ENCODE measurements at places on chromosomes 6 and 20.

DNA sequence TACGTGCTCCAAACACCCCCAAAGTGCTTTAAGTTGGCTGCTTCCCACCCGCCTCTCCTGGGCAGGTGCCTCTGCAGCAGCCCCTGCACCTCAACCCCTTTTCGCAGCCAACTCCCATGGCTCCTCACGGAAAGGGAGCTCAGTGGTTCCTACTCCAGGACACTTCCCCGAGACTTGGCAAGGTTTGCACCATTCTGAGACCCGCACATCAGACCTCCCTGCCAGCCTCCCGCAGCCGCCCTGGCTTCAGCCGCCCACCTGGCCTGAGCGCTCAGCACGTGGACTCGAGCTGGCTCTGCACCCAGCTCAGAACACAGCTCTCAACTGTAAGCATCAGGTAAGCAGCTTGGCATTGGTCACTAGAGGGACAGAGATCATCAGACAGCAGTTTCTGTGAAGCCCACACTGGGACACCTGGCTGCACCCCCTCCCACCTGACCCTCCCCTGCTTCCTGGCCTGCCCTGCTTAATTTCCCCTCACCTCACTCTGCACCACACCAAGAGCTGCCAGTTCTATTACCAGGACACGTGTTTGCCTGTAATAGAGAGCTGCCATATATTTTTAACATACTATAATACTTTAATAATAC is 28.5 kb downstream of the GMDS start:
- DNase-seq: no peak

DNA sequence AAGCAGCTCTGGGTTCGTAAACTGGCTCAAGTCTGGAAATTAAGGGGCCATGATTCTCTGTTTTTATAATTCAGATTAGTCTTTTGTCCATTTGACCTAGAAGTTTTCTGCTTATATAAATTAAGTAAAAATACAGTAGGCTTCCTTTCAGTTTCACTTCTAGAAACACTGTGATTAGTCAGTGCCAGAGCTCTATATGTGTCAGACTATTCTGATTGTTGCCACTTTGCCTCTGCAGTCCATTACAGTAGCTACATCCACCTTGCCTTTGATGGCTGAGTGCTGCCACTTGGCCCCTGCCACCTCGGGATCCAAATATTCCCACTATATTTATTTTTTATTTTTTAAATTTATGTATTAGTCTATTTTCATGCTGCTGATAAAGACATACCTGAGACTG is 7.9 kb downstream of the ZC2HC1B start:
- peak; percentile 7 for DNase-seq

- no peak for DNase-seq
These were observed 14.7 kb downstream of the PABPC1L start for GRCh38 chr20:44924541-44924940.

- DNase-seq: no peak
These were observed 5.8 kb upstream of the GPR31 start for GRCh38 chr6:167163476-167164011.

DNA sequence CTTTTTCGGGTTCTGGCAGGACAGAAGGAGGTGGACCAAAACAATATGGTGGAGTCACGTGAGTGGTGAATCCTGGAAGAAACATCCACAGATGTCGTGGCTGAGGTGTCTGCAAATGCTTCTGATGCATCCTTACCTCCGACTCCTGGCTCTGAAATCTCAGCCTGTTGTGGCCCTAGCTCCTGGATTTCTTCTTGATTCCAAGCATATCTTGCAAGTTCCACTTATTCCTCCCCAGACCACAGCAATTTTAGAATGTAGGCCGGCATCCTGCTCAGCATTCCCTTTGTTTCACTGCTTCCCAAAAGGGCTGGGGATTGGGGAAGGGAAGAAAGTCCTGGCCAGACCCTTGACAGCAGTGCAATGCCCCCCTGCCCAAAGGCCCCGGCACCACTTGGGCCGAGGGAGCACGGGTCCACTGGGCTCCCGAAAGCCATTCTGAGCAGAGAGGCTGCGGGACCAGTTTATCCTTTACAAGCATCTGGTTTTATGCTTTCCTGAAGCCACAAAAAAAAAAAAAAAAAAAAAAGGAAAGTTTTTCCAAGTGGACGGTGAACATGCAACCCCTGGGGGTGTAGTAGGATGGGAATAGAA is 200.9 kb upstream of the RNF24 start:
- no peak for DNase-seq

DNA sequence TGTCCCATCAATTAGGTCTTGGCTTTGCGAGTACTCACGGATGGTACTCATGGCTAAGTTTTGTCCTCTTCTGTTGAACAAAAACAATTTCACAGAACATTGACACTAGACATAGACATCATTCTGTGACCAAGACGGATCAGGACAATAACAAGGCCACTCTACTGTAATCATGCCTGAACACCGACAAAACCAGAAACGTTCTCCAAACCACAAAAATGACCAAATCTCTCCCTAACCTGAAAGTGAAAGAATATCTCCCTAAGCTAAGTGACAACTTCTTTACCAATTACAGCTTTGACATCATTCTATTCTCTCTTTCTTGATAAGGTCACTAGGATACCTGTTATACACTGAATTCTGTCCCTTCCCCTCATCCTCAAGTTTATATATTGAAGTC is 40.0 kb upstream of the SLC2A12 start:
- DNase-seq: no peak

- DNase-seq: no peak
These were observed 123.0 kb downstream of the CD83 start for GRCh38 chr6:14240411-14241166.

DNA sequence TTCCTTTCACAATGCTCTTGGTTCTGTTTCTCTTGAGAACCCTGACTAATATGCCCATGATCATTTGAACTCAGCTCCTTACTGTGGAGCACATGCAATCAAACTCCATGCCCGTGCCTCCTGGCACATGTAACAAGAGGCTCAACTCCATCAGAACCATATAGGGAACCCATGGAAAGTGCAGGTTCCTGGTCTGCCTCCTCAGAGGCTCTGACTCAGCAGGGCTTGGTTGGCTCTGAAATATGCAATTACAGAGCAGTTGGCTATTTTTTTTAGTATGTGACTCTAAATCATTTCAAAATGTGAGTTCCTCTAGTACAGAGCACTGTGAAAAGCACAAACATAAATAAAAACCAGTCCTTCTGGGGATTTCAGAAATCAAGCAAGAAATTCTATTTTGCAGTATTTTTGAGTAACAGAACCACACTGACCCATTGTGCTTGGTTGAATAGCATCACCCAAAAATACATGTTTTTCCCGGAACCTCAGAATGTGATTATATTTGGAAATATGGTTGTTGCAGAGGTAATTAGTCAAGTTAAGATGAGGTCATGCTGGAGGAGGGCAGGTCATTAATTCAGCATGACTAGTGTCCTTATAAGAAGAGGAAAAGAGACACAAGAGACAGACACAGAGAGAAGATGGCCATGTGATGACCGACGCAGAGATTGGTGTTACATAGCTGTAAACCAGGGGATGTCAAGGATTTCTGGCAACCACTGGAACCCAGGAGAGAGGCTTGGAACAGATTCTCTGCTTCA is 13.2 kb upstream of the MAP3K4 start:
- no peak for DNase-seq

DNA sequence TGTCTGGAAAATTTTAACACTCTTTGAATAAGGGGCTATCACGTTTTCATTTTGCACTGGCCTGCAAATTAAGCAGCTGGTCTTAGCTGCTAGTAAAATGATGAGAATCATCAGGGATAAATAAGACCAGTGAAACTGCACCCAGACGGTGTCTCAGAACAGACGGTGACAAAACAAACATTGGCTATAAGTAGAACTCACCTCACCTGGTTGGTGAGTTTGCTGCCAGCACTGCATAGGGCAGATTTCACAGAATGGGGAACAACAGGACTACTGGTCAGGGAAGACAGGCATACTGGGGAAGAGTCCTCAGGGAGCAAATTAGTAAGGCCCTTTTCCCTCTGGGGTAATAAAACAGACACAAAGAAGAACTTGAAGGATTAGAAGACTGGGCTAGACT is 175.9 kb upstream of the CITED2 start:
- no peak for DNase-seq

GRCh38 chr6:112086744-112087135 is 542 bp downstream of the TUBE1 start:
- no peak for DNase-seq

DNA sequence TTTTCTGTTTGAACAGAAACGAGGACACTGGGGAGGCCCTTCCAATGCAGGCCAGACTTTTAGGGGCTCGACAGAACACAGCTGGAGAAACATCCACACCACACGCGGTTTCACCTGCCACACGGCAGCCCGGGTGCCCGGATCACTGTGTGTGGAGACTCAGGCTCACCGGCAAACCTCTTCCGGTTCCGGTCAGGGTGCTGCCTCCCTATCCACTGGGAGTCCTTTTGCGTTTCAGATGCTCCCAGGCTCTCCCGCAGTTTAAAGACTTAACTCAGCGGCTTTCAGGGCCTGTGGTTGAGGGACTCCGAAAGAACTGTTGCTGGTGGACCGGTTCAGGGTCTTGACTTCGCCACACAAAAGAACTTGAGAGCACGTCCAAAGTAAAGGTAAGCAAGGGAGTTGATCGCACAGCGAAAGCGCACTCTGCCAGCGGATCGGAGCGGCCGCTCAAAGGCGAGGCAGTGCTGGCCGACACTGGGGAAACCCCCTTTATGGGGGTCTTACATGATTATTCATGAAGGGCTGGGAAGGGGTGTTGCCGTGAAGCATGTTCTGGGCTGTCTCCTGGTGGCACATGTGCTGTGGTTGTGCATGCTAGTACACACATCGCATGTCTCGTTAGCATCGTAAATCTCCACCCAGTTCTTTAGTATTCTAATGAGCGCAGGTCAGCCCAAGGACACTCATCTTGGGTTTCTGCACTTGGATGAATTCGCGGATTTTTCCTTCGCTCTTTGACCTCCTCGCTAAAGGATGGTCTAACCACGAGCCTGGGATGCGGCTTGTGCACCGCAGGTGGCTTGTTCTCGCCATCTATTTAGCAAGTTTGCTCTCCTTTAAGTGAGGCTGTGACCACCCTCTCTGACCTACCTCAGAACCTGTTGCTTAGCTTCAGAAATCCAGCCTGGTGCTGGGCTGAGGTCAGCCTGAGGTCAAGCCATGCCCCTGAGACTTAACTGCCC is 180.3 kb downstream of the CDH26 start:
- DNase-seq: peak; percentile 47

DNA sequence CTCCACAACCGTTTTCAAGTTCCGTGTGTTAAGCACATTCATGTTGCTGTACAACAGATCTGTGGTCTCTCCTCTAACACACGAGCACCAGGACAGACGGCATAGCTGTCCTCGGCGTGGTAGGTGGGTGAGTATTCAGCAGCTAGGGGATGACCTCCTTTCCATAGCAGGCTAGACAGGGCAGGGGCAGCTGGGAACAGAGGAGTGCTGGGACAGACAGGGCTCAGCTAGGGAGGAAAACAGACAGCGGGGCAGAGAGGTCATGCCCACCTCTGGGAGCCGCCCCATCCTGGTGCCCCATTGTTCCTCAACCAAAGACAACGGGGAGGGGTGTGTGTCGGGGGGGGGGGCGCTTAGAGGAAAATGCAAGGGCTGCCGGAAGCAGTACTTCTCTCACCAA is 271.5 kb upstream of the FOXQ1 start:
- no peak for DNase-seq

- DNase-seq: no peak
These were observed 79.2 kb downstream of the CBFA2T2 start for GRCh38 chr20:33568868-33569801.

DNA sequence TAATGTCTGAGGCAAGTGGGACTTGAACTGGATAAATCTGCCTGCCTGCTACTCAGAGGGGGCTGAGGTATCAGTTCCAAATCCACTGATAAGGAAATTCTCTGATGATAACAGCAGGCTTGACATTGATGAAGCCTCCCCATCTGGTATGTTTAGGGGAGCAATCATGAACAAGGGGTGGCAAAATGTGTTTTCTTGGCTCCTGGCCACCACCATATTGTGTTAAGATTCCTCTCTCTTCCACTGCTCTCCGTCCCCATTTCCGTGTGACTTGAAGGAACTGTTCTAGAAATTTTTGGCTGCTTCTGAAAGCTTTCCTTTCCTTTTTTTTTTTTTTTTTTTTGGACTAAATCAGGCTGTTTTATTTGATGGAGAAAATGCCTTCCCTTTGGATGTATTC is 335.3 kb upstream of the NRSN1 start:
- DNase-seq: no peak

- DNase-seq: no peak
These were observed 50.6 kb upstream of the RNF182 start for GRCh38 chr6:13874191-13874549.

DNA sequence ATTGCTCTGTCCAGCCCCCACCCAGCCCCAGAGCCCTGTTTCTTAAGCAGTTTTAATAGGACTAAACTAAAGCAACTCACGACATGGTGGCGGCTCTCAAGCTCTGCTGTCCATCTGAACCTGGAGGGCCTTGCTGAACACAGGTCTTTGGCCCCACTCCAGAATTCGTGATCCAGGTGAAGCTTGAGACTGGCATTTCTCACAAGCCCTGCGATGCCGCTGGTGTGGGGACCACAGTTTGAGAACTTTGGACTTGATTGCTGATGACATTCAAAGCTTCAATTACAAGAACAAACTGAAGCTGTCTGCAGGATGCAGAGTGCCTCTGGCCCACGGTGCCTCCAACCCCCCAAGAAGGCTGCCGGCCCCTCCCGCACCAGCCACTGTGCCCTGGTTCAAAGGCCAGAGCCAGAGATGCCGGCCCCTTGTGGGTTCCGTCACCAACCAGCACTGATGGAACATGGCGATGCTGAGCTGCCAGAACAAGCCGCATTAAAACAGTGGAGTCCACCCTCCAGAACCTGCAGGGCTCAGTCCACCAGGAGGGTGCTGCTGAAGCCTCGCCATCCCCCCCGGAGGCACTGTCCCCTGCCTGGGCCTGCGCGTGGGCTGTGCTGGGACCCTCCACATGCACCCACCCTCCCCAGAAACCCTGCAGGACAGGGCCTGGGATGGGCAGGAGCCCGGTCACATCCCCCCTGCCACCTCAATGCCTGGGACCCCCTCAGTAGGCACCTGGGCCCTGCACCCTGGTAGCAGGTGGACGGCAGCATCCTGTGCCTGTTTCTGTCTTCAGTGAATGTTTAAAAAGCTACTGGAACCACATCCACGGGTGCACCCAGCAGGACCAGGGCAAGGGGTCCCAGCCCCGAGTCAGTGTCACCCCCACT is 101.1 kb downstream of the PSMB1 start:
- DNase-seq: no peak

DNA sequence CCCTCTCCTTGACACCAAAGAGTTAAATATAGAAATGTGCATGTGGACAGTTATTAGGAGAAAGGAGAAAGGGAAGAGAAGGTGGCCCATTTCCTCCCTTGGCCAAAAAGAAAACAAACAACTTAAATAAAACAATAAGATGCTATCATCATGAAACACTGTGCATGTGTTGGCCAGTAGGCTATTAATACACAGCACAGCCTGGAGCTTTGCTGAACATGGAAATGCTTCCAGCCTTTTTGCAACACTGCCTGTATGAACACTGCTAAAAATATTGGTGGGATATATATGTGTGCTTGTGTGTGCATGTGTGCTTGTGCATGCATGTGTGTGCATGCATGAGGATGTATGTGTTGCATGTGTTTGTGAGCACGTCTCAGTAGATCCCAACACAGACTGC is 100.4 kb downstream of the LY86 start:
- no peak for DNase-seq

Measured in CD4-positive, alpha-beta T cell treated with Interleukin-17A for 1 hour (primary cell).